AG10803 (cell line): ENCODE measurements at places on chromosomes 3 and 15.

GRCh38 chr3:129001806-129002572, 885 bp downstream of the EFCC1 start:
- no peak for DNase-seq

- DNase-seq, result no peak
These were observed 17.9 kb downstream of the RIOX2 start for GRCh38 chr3:97954228-97954827.

GRCh38 chr3:56379723-56380287, 88.5 kb downstream of the ERC2 start:
- DNase-seq, result no peak

- DNase-seq, result no peak
These were observed 17.3 kb upstream of the GABRB3 start for GRCh38 chr15:26790118-26790517.

- peak; percentile 85 for DNase-seq
These were observed 84.7 kb downstream of the NCEH1 start for GRCh38 chr3:172626021-172626640.

DNA sequence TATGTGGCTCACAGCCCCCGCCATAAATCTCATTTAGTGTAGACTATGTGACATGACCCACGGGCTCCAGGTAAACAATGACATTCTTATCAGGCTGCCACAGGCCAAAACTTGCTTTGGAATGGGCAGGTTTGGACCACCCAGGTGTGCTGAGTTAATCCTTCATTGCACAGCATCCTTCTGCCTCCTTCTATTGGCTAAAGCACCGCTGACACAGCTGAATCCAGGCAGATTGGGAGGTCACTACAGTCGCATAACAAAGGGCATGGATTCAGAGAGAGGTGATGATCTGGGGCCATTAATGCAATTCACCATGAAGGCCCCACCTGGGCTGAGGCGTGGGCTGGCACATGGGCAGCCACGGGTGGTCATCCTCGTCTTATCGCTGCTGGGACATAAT, 47.8 kb upstream of the GALNT15 start:
- DNase-seq, result no peak

GRCh38 chr3:32848215-32848614, 30.4 kb downstream of the TRIM71 start:
- no peak for DNase-seq

DNA sequence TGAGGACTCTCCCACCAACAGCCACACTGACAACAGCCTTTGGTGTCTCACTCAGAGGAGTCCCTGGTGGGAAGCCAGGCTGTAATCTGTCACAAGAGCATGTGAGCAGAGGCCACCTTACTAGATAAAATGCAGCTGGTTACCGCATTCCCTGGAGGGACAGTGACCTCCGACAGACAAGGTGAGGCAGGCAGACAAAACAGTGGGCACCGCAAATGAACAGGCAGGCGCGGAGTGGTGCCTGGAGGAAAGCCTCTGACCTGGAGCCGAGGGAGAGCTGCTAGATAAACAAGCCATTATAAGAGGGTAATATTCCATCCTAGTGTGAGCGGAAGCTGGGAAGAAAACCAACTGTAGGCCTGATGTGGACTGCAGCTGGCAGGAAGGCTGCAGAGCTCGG, 736.4 kb downstream of the FHIT start:
- no peak for DNase-seq
